ENCODE measurements at places on chromosomes 6 and 20. TPM values are rescaled to one million over a fixed set of nuclear protein-coding genes. Genes with fewer than 3 reads are reported as not detected.

- DNase-seq: no peak
These were observed 335.3 kb upstream of the NRSN1 start for GRCh38 chr6:23790756-23791155.

DNA sequence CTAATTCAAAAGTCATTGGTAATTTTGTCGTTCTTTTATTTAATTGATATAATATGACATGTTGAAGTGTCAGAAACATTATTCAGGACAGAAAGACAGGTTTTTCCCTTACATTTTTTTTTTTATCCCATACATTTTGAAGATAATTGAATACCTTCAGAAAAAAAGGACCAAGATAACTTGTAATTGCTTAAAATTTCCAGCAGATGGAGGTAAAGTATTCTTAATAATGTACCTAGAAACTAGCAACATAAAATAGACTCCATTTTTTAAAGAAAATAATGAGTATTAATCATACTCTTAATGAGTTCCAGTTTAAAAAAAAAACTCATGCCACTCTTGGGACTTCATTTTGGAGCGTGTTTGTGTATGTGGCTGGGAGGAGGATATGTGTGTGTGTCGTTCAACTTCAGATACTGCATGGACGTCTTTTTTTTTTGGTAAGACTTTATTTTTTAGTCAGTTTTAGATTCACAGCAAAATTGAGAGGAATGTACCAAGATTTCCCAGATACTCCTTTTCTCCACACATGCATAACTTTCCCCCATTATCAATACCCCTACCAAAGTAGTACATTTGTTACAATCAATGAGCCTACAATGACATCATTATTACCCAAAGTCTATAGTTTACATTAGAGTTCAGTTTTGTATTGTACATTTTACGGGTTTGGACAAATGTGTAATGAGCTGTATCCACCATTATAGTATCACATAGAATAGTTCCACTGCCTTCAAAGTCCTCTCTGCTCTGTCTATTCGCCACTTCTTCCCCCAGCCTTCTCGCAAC lies 79.4 kb downstream of the ROS1 start:
- peak; percentile 33 for DNase-seq

Gene SGK1
- total RNA-seq: 186 TPM

DNA sequence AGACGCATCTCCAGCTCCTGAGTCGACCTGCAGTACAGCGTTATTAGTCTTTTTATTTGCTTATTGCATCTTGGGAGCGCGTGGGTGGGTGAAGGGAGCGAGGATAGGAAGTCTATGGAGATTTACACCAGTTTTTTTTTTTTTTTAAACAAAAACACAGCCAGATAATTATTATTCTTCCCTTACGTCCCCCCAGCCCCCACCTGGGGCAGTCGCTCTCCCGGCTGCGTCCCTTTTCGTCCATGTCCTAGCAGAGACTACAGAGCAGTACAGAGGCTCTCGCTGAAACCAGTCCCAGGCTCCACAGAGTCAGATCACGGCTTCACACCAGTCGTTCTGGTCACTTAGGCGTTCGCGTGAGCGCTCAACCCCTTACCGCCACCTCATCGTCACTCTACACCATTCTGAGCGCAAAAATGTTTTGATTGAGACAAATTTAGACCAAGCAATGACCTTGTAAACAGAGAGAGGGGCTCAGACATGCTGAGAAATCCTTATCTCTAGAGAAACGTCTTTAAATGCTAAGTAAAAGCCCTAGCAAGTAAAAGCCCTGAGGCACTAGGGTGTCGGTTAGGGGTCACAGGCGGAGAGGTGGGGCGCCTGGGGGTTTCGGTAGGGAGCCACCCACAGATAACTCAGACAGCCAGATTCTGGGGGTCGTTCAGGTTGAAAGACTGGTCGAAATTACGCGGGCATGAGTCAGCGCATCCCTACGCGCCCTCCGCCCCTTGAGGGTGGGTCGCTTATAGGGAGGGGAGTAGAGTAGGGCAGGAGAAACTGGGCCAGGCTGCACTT lies 975 bp upstream of the PPT2 start:
- no peak for DNase-seq

GRCh38 chr6:1679688-1680068 lies 70.0 kb downstream of the FOXC1 start:
- DNase-seq: peak; percentile 86

Gene GHRH
- not detected for total RNA-seq

DNA sequence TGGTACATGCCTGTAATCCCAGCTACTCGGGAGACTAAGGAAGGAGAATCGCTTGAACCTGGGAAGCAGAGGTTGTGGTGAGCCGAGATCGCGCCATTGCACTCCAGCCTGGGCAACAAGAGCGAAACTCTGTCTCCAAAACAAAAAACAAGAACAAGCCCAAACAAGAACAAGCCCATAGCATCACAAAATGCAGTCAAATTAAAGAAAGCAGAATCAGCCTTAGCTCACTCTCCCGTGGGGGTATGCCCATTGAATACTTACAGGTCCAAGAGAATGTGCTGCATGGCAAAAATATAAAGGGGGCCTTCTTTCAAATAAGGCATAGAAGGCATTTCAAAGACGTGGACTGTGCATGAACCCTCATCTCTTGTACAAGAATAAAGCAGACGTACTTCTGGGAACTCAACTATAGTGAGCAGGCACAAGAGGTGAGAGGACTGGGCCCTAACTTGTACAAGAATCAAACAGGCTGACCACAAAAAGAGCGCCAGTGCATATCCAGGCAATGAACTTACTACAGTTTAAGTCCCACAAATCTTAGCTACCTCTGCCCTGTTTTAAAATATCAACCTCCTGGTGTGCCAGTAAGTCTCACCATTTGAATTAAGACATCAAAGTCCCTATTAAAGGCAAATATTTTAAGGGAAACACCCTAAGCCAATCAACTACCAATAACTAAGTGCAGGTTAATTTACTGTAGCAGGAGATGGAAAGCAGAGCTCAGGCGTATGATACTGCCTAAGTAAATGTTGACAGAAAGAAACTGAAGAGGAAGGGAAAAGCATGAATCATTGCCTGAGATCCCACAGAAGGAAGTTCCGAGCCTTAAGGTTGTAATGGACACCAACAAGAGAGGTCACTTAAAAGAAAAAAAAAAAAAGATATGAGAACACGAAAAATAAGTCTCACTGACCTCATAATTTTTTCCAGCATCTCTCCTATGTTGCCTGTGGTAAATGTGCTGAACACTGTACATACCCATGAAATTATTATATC lies 37.4 kb downstream of the TOMM6 start:
- peak; percentile 66 for DNase-seq

GRCh38 chr6:118758946-118759345 lies 107.6 kb upstream of the CEP85L start:
- DNase-seq: no peak

Gene SLC17A9
- 127 TPM for total RNA-seq

GRCh38 chr6:84220809-84221409 lies 6.5 kb downstream of the CEP162 start:
- peak; percentile 66 for DNase-seq

DNA sequence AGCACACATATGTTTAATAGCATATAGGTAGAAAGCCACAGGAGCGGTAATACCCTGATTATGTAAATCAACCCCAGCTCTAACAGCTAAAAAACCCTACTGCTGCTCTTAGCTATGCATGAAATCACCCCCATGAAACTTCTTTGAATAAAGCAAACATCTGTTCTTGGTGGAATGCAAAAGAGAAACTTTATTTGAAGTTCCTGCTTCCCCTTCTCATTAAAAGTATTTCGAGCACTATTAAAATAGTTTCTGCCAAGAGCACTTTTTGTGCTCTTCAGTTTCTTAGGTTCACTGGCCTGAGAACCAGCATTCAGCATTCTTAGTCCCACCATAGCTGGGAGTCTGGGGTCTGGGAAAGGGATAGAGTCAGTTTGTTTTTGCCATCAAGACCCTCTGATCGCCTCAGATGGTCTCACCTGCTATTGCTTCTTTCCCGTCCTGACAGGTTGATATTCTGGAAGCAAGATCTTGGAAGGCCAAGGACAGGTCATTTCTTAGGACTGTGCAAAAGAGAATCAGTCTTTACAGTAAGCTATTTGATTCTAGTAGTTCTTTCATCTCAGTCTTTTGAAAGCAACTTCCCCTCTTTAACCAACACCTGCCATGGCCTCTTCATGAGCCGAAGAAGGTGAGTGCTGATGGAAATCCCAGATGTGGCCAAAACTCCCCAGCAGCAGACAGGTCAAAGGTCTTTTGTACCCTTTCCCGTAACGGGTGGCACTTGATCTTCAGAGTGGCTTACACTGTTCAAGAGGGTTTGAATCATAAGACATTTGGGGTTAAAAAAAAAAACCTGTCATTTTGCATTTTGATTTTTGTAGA lies 76.5 kb upstream of the TMEM170B start:
- no peak for DNase-seq

DNA sequence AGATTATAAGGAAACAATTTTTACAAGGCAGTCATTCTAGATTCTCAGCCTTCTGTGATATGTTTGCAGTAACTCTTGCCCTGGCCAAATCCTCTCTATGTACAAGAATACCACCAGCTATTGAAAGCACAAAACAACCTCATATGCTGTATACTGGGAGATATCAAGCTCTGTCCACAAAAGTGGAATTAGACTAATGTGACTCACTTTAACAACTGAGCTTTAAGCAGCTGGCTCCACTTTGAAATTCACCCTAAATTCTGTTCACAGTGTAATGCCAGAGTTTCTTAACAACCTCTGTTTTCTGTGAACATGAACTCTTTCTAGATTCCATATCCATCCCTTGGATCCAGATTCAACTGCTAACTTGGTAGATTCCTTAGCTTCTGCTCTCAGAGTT lies 47.6 kb downstream of the CHD6 start:
- no peak for DNase-seq

DNA sequence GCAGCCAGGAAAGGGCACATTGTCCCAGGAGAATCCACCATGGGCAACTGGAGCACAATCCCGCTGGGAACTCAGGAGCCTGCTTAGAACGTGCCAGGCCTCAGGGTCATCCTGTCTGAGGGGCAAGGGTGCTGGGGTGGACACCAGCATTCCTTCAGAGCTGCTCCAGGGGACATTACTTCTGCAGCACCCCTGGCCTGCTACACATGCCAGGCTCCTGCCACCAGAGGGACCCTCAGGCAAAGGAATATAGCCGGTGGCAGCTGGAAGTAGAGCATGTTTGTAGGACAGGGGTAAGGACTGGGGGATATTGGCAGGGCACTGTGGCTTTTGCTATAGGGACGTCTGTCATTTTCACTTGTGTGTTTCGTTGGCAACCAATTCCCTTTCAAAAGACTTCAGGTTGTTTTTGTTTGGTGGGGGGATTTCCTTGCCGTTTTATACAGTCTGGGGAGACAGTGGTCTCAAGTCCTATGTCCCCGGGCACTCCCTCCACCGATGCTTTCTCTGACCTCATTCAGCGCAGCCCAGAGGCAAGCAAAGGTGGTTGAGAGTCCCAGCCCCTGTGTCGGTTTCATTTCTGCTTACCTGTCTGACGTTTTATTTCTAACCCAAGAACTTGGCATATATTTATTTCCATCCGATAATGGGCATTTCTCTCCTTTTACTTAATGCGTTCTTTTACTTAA lies 130.8 kb downstream of the JPH2 start:
- DNase-seq: peak; percentile 68

GRCh38 chr6:33610779-33611732 lies 10.1 kb upstream of the ITPR3 start:
- no peak for DNase-seq

DNA sequence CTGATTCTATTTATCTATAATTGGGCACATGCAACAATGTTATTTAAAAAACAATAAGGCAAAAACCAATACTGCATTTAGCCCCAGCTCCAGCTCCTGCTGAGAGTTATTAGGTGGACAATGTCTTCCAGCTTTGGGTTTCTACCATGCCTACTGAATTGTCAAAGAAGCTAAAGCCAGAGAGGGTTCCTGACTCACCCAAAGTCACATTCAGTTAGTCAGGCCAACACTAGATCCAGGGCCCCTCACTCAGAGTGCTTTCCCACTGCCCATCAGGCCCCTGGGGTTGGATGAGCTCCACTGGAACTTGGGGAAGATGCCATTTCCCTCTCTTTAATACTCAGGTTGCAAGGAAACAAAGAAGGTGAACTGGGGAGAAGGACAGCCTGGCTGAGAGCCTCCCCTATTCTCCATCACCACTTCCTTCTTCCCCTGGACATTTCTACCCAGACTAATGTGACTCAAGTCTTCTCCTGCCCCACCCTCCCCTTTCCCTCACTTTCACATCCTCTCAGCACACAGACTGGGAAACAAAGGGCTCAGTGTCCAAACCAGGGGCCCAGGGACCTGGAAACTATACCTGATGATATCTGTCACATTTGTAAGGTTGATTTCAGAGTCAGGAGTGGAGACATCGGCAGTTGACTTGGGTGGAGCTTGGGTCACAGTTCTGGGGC lies 6.0 kb downstream of the TREM1 start:
- DNase-seq: peak; percentile 60

Gene GRM1
- not detected for total RNA-seq

Gene SLC25A27
- total RNA-seq: 5.8 TPM

- DNase-seq: no peak
These were observed at the start of gene EEF1A2 for GRCh38 chr20:63498960-63499337. EEF1A2 (minus strand) TSS chr20:63499083; CDS start chr20:63497763, 1,320 bp downstream.

Gene PAK5
- total RNA-seq: not detected

- DNase-seq: no peak
These were observed 24.6 kb downstream of the DAAM2 start for GRCh38 chr6:39816747-39817146.

- no peak for DNase-seq
These were observed 54.6 kb upstream of the MYO6 start for GRCh38 chr6:75694406-75694805.

GRCh38 chr20:2867081-2867864 lies 6.0 kb upstream of the PTPRA start:
- peak; percentile 12 for DNase-seq

Gene CASS4
- not detected for total RNA-seq

- no peak for DNase-seq
These were observed 58.2 kb downstream of the ZNF831 start for GRCh38 chr20:59221707-59222252.

DNA sequence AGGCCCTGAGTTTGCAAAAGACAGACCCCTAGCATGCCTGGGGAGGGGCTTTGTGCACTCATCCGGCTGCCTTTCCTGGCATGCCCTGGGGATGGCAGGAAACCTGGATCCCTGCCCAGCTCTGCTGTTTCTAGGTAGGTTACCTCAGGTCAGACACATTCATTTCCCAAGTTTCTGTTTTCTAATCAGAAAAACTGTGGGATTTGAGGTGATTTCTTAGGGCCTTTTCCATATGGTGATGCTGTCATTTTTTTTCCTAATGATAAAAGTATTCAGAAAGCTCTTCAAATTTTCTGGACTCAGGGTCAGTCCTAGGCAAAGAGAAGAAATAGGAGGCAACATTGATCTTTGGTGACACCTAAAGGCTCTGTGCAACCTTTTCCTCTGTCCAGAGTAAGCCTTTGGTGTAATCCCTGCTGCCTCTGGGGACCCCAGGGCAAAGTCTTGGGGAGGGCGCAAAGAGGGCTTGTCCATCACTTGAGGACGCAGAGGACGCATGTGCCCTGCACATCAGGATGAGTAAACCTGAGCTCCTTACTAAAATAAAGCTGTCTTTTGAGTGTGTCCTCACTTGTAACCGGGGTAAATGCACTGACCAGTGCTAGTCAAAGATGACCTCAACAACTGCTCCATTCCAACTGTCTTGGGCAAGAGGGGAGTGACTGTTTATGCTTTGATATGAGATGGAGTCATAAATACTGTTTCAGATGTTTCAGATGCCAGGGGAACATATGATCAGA lies 13.5 kb upstream of the TRAM2 start:
- peak; percentile 36 for DNase-seq

Gene IMPG1
- total RNA-seq: not detected
